ENCODE measurements at places on chromosomes 5 and 9.

DNA sequence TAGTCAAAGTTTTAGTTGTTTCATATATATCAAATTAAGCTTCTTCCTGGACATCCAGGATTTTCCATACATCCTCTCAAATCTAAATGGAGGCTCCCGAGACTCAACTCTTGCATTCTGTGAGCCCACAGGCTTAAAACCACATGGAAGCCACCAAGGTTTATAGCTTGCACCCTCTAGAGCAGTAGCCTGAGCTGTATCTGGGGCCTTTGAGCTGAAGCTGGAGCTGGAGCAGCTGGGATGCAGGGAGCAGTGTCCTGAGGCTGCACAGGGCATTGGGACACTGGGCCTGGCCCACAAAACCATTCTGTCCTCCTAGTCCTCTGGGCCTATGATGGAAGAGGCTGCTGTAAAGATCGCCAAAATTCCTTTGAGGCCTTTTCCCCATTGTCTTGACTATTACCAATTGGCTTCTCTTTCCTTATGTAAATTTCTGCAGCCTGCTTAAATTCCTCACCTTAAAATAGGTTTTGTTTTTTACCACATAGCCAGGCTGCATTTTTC, 151.0 kb downstream of the COX7C start:
- DNase-seq: no peak

GRCh38 chr9:15606643-15607472, 54.0 kb downstream of the CCDC171 start:
- DNase-seq: peak; percentile 62

- peak; percentile 66 for DNase-seq
Observed at GRCh38 chr9:8857926-8858595, 1058.5 kb upstream of the DMAC1 start.

DNA sequence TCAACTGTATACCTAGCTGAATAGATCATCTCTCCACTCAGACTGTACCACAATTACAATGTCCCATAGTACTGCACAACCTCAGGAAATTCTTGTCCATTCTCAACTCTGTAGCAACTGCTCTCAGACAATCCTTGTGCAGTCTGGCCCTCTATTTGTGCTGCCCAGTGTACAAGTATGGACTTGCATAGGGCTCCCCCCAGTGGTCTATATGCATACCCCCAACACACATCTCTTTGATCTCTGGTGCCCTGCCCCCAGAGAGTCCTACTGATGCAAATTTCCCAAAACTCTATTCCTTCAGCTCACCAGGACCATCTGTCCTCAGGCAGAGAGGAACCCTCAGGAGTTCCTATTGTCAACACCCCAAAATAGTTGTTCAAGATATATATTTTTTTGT, 205.3 kb downstream of the SLCO4C1 start:
- DNase-seq: peak; percentile 19

- DNase-seq: no peak
Observed at GRCh38 chr5:54872810-54873209, 112.6 kb downstream of the ESM1 start.

DNA sequence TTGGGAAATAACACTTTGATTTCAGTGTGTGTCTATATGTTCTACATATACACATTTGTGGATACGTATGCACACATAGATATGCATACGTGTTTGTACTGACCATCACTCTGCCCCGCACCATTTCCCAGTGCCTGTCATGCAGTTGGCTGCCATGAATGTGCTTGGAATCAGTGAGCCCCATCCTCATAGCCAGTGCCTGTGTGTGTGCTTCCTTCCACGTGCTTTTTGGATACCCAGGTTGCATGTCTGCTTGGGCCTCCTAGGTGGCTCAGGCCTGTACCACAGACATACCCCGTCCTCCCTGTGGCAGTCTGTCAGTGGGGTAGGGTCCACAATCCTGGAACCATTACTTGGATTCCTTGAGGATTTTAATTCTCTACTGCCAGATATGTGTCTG, 243.6 kb downstream of the FANCC start:
- DNase-seq: no peak

GRCh38 chr9:126697330-126697729, 83.6 kb downstream of the LMX1B start:
- no peak for DNase-seq

DNA sequence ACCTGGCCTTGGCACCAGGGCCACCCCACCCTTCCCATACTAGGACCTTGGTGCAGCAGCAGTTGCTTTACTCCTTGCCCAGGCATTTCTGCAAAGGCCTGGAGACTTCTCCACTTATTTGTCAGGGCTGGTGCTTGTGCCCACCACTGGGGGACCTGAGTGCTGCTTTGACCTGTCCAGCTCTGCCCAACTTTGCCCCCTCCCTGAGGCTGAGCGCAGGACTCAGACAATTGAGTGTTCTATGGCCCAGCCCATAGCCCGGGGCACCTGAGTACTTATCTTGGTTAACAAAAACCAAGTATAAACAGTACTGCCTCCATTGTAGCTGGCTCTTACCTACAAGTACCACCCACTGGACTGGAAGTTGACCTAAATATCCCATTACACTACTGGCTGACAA, 406.1 kb upstream of the CHD1 start:
- no peak for DNase-seq

DNA sequence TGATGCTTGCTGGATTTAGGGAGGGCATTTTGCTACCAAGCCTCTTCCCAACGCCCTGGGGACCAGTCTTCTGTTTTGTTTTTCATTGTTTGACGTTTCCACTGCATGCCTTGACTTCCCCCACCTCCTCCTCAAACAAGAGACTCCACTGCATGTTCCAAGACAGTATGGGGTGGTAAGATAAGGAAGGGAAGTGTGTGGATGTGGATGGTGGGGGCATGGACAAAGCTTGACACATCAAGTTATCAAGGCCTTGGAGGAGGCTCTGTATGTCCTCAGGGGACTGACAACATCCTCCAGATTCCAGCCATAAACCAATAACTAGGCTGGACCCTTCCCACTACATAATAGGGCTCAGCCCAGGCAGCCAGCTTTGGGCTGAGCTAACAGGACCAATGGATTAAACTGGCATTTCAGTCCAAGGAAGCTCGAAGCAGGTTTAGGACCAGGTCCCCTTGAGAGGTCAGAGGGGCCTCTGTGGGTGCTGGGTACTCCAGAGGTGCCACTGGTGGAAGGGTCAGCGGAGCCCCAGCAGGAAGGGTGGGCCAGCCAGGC, 23.0 kb downstream of the PCDHGC5 start:
- DNase-seq: no peak

DNA sequence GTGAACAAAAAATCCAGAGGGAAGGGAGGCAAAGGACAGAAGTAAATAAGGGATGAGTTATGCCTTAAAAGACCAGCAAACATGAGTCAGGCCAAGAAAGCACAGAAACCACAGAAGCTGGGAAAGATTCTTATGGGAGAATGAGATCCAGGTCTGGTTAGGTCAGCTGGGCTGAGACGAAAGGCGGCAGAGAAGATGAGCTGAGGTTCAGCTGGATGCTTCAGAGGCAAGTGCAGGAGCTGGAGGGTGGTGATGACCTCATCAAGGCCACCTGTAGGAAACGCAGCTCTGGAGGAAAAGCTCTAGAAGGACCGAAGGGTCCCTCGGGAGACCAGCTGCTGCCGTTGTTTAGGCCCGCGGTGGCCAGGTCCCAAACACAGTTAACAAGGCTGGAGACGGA, 152.0 kb downstream of the MYO10 start:
- no peak for DNase-seq

DNA sequence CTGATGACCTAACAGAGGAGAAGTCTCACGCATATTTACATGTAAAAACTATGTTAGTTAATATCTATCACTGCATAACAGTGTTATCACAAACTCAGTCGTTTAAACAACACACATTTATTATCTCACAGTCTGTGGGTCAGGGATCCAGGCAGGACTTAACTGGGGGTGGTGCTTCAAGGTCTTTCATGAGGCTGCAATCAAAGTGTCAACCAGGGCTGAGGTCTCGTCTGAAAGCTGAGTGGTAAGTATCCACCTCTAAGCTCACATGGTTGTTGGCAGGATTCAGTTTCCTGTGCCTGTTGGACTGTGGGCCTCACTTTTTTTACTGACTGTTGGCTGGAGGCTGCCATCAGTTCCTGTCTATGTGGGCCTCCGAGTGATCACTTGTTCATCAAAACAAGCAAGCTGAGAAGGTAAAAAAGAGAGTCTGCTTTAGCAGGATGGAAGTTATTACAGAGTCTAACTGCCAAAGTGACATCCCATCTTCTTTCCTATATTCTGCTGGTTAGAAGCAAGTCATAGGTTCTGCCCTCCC, 188.6 kb downstream of the CARTPT start:
- no peak for DNase-seq

- no peak for DNase-seq
Observed at GRCh38 chr5:179435731-179436315, 90.6 kb upstream of the ADAMTS2 start.

DNA sequence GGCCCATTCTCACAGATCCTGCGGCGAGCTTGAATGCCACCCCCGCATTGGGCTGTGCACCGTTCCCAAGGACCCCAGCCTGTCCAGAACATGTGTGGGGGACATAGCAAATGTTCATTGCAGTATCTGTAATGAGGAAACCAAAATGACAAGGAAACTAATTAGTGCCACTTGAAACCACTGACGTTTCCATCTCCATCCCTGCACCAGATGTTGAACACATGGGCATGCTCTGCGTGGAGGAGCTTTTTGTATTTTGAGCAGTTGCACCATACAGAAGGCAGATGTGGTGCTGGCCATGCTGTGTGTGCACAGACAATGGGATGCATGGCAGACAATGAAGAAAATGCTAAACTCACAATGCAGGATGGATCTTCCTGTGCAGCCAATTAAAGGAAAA, 437.7 kb downstream of the SEMA5A start:
- no peak for DNase-seq

GRCh38 chr5:39412721-39413394, 11.9 kb downstream of the DAB2 start:
- DNase-seq: no peak

DNA sequence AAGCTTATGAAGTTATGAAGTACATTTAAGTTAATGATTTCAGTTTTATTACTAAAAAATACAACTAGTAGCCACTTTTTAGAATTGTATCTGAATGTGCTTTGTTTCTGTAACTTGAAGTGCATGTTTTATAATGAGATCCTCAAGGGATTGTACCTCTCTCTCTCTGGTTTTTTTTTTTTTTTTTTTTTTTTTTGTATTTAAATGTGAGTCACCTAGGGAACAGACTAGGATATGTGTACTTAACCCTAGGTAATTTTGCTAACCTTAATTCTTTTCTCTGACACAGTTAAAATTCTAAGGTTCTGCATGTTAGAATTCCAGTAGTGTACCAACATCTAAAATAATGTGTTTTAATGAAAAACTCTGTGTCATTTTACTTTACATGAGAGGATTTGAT, 59.5 kb downstream of the CDC42SE2 start:
- DNase-seq: no peak

DNA sequence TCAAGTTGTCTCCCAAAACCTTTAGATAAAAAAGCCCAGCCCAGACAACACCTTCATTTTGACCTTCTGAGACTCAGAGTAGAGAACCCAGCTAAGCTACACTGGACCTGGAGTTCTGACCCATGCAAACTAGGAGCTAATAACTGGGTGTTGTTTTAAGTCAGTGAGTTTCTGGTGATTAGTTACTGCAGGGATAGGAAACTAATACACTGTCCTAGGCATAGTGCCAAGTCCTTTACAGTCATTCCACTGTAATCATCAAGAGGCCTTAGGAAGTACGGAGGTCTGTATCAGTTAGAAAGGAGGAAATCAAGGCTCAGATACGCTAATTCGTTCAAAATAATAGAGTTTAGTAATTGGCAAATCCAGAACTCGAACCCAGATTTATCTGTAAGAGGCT, 197.9 kb downstream of the KCTD16 start:
- no peak for DNase-seq

GRCh38 chr5:180360078-180360957, 7.2 kb upstream of the GFPT2 start:
- DNase-seq: no peak

GRCh38 chr5:57986761-57987341, 473.0 kb downstream of the PLK2 start:
- no peak for DNase-seq

- DNase-seq: no peak
Observed at GRCh38 chr9:126155756-126156664, 170.6 kb upstream of the MVB12B start.

DNA sequence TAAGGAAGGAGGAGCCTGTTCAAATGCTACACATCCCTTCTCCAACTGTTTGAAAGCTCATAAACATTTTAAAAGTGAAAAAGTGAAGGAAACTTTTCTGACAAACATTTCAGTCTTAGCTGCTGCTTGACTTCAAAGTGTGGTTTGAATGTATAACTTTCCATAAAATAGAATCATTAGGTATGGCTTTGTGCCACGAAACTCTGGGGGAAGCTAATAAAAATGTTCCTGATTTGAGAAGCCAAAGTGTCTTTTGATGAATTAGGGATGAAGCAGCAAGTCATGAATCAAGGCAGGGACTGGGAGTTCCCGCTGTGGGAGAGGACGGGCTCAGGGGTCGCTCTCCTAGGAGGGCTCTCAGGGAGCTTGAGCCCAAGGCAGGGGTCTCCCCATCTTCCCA, 15.3 kb downstream of the MVB12B start:
- DNase-seq: no peak

GRCh38 chr9:133518200-133518599, 6.6 kb downstream of the MYMK start:
- DNase-seq: no peak

GRCh38 chr9:9565700-9566099, 1047.1 kb downstream of the PTPRD start:
- no peak for DNase-seq

DNA sequence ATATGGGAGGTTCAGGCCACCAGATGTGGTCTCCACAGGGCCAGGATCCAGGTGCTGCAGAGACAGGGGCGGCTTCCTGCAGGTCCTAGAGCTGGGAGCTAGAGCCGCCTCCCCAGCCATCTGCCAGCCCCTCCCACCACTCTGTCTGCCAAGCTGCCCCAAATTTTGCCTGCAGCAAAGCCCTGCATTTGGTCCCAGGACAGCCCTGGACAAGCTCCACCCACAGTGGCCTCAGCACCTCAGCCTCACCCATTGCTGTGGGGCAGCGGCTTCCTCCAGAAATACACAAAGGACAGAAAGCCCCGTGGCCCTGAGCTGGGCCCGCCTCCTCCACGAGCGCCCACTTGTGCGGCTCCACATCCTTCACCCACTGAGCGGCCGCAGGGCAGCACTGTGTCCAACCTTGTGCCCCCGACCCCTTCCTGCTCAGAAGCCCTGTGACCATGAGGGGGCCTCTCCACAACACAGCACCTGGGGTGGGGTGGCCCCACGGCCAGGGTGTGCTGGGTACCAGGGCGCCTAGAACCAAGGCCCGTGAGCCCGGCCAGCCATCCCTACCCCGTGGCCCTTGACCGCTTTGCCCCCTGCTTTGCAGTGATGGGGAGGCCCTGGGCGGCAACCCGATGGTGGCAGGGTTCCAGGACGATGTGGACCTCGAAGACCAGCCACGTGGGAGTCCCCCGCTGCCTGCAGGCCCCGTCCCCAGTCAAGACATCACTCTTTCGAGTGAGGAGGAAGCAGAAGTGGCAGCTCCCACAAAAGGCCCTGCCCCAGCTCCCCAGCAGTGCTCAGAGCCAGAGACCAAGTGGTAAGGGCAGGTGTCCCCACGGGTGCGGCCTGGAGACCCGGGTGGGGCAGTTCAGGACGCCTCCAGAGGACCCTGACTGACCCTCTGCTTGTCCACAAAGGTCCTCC, 3.7 kb upstream of the AJM1 start:
- no peak for DNase-seq
